ENCODE measurements at places on chromosomes 7 and 10.

DNA sequence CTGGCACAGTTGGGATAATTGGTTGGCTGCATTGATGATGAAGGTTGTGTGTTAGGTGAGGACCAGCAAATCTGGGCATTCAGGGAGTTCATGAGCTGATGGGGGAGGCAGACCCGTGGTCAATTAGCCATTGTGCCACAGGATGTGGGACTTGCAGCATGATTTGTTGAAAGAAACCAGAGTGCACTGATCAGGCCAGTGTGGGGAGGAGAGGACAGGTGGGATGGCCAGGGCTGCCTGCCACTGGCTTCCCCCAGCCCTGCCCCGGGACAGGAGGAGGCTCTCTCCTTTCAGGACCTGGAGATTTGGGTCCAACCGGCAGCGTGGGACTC is 4.3 kb downstream of the CLIP2 start:
- DNase-seq: no peak

DNA sequence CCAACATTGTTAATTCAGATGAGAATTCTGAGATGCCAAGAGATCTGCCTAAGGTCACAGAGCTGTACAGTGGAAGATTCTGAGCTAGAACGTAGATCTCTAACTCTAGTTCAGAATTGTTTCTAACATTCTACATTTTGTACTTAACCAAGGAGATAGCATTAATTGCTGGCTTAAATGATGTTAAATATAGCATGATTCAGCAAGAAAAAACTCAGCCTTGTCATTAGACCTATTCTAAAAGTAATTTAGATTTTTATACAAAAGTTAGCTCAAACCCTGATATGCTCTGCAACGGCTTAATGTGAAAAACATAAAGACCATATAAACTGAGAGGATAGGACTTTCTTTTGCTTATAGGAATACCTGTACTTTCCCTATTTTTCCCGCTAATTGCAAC is 3.4 kb upstream of the CCDC71L start:
- DNase-seq: no peak

- DNase-seq: no peak
Measured at GRCh38 chr7:25803117-25803887, 348.7 kb upstream of the NFE2L3 start.

DNA sequence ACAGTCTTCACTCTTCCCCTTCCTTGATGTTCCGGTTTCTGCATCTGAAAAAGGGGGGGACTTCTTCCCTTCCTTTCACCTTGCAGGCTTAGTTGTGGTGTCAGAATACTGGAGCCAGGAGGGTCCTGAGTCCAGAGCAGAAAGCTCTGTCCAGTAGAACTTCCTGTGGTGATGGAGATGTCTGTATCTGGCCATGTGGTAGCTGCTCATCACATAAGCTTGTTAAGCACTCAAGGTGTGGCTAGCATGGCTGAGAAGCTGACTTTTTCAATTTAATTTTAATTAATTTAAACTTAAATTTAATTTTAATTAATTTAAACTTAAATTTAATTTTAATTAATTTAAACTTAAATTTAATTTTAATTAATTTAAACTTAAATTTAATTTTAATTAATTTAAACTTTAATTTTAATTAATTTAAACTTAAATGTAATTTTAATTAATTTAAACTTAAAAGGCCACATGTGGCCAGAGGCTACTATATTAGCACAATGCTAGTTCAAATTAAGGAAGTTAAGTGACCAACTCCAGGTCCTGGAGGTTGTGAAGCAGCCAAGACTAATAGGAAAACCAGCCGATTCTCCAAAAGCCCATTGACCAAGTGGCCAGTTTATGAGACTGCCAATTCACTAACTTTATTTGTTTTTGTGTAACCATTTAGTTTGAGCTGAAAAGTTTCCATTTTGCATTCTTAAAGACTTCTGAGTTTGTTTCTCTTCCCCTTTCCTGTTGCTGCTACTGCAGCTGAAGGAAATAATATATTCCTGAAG is 16.3 kb downstream of the MSRB2 start:
- DNase-seq: no peak

DNA sequence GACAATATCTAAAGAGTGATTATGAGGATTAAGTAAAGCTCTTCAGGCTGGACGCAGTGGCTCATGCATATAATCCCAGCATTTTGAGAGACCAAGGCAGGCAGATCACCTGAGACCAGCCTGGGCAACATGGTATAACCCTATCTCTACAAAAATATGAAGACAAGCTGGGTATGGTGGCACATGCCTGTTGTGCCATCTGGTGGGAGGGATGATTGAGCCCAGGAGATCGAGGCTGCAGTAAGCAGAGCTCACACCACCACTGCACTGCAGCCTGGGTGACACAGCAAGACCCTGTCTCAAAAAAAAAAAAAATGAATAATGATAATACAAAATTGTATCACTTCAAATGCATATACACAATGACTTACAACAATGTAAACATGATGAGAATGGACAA is 195.6 kb upstream of the AUTS2 start:
- DNase-seq: no peak

GRCh38 chr7:8114175-8114574 is 145.6 kb downstream of the GLCCI1 start:
- DNase-seq: no peak

GRCh38 chr7:118452128-118452527 is 227.6 kb downstream of the ANKRD7 start:
- DNase-seq: no peak

DNA sequence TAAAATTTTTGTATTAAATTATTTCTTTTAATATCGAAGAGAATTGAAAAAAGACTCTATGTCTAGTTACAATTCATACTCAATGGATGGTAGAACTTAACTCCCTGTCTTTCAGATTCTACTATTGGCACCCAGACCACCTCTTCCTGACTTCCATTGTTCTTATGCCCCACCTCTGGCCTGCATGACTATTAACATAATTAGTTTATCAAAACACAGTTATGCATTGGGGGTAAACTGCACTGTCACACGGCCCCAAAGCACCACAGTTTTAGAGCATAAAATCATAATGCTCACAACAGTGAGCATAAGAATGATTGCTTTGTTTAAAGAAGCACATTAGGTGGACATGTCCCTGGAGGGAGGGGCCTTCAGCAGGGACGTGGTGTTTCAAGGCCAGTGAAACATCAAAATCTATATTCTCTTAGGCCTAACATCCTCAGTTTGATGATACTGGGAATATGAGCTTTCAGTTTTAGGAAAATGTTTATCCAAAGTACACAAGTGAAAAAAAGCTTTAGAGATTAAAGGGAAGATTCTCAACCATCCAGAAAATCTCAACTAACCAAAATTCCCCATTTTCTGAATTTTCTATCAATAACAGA is 79.8 kb downstream of the NRP1 start:
- no peak for DNase-seq

- no peak for DNase-seq
Measured at GRCh38 chr7:81469153-81469868, 300.5 kb downstream of the HGF start.

All from stimulated activated CD4-positive, alpha-beta T cell treated with anti-CD3 and anti-CD28 coated beads, TNF-alpha, amount 100 ng/mL, for 4 hours (primary cell).